ENCODE measurements at places on chromosomes 6 and 20.

DNA sequence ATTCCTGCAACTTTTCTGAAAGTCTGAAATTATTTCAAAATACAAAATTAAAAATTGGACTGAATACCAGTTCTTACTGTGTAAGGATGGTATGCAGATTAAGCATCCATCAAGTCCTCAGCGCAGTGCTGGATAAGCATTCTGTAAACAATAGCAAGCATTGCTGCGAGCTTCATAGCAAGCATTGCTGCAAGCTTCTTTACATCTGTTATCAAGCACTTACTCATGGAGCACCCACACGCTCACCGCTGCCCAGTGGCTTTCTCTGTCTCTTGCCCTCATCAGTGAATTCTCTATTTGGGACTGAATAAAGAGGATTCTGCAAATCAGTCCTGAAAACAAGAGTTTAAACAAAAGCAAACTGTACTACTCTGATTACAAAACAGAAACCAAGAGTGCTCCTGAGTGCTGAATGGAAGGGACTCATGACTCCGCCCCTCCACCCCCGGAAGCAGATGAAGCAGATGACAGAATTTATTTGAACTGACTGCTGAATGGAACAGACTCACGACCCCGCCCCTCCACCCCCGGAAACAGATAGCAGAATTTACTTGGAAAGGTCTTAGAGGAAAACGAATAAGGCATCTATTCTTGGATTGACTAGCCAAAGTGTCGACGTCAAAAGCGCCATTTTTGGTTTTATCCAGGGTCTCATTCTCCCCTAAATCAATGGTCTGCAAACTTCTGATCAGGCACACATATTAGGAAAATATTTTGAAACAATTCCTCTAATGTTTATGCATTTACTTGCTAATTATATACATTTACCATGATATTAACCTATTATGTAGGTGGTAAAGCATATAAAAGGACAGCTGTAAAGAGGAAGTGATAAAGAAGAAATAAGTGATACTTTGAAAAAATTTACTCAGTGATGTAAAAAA is 22.1 kb upstream of the EYA2 start:
- DNase-seq, result no peak

GRCh38 chr6:34957231-34957783 is 68.3 kb downstream of the ANKS1A start:
- DNase-seq, result no peak

- DNase-seq, result no peak
These were observed 38.8 kb downstream of the WASF1 start for GRCh38 chr6:110140650-110141049.

- no peak for DNase-seq
These were observed 888 bp downstream of the SLC17A5 start for GRCh38 chr6:73652637-73653570.

GRCh38 chr6:161091972-161092701 is 100.6 kb downstream of the MAP3K4 start:
- DNase-seq, result no peak
